ENCODE measurements at places on chromosomes 7 and 10.

DNA sequence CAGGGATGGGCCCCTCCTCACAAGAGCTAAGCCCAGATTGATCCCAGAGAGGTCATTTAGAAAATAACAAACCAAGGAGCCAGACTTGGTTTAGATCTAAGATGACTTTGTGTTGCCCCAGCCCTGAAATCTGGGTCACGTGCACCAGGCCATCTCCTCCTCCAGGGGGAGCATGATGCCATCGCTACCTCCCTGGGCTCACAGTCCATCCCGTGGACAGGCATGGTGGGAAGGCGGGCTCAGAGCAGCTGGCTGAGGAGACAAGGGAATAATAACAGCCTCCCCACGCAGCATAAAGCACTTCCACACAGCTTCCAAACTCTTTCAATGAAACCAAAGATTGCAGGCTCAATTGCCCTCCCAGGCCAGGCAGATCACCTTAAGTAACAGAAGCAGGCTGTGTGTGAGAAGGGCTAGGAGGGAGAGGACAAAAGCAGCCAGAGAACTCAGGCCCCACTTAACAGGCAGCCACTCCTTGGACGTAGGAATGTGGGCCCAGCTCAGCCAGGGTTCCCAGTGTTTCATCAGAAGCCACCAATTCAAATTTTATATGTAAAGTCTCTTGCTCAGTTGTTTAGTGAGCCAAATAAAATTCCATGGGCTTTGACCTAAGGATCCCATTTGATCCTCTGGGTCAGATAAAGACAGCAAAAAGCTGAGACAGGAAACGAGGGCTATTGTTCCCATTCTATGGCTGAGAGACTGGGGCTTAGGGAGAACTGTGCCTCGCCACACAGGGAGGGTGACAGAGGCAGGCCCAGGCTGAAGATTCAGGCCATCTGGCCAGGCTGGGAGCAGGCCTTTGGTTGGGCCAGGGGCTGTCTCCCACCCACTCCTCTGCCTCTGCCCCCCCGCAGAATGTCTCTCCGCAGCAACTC lies 100.2 kb downstream of the COL13A1 start:
- peak; percentile 78 for DNase-seq

- no peak for DNase-seq
These were observed 638 bp upstream of the TRAPPC14 start for GRCh38 chr7:100159099-100159623.

DNA sequence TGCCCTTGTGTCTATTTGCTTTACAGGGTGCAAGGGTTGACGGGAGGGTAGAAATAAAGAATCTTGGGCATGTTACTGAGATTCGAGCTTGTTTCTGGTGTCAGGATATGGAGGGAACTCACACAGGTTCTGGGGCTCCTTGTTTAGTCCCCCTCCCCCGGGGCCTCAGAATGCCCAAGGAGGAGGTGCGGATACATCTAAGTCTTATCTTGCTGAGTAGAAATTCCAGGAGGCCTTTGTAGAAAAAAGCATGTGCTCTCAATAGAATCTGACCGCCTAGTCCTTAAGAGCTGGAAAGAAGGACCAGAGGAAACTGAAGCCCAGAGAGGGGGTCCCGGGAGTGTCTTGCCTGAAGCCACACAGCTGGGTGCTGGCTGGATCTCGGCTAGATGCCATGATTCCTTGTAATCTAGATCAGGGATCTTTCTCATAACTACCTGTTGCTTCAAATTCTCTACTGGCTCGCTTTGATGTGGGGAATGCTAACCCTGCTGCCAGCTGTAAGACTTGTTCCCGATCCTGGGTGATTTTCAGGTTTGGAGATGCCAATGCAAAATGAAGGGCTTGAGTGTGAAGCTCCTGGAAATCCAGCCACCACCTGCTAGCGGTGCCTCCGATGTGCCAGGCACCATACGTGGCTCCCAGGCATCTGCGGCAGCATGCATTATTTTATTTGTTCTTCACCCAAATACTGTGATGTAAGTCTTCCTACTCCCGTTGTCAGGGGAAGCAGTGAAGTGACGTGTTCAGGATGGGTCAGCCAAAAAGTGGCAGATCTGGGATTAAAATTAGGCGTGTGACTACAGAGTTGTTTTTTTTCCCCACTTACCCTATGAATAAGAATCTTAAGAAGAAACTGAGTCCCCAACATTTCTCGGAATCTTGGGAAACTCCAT lies 226.0 kb downstream of the TCF7L2 start:
- DNase-seq, result no peak

DNA sequence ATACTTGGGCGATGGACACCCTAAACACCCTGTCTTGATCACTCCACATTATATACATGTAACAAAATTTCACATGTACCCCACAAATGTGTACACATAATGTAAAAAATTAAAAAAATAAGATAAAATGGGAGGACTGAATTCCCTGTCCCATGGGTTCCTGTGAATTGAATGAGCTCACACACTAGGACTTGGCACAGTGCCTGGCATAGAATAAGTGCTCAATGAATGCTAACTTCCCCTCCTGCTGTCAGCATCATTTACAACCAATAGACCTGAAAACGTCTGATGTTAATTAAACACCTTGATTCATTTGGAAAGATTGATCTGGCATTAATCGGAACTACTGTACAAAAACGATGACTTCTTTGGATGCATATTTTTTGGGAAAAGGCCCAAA lies 117.3 kb upstream of the ZNF438 start:
- DNase-seq, result no peak

- DNase-seq, result no peak
These were observed 27.7 kb downstream of the CUL1 start for GRCh38 chr7:148726385-148726784.

DNA sequence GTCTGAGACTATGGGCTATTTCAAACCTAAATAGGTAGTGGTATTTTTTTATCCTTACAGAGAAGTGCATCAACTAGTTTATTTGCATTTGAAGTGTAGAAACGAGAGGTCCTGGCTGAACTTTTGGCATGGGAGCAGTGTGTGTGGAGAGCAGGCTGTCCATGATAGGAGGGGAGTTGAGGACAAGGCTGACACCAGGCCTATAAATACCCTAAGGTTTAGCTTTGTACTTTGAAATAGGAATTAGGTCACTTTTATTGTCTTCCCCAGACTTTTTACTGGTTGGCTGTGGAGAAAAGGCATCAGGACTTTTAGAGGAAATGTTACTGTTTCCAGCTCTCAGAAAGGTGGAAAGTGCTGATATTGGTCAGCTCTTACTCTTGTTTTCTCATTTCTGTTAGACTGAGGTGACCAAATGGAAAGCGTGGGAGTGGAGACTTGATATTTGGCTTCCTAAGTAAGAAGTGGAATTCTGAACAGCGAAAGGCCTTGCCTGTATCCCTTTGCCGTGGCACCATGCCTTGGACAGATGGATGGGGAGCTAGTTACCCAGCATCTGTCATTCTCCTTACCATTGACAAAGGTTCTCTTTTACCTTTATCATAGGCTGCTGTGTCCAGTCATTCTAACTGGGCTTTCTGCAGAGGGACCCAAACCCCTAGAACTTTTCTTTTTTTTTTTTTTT lies 46.0 kb downstream of the GBF1 start:
- DNase-seq, result no peak

GRCh38 chr7:44162179-44162578 lies 21.0 kb upstream of the MYL7 start:
- no peak for DNase-seq

DNA sequence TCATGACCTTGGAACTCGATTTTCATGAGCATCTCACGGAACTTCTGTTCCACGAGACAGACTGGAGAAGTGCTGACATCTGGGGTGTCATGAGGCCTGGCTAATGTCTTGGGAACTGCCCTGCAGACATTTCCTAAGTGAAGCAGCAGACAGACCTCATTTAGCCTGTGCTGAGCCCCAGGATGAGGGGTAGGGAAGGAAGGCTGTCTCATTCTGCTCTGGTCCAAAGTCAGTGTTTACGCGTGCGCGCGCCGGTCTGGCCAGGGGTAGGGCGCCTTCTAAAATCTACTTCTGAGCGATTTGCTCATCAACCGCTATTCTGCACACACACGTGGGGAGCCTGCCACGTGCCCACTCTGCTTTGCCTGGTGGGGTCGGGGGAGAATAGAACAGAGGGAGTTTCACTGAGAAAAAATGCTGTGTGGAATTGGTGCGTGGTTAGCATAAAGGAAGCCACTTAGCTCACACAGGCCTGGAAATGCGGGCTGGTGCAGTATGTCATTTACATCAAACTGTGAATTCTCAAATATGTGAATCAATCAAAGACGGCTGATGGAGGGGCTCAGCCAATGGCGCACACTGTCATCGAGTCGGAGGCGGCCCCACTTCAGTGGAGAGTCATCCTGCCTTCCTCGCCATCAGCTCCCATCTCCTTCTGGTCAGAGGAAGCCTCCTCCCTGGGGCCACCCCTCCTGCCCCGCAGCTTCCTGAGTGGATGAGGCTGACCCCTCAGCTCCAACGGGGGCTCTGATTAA lies 335.1 kb downstream of the ADARB2 start:
- DNase-seq, result no peak

DNA sequence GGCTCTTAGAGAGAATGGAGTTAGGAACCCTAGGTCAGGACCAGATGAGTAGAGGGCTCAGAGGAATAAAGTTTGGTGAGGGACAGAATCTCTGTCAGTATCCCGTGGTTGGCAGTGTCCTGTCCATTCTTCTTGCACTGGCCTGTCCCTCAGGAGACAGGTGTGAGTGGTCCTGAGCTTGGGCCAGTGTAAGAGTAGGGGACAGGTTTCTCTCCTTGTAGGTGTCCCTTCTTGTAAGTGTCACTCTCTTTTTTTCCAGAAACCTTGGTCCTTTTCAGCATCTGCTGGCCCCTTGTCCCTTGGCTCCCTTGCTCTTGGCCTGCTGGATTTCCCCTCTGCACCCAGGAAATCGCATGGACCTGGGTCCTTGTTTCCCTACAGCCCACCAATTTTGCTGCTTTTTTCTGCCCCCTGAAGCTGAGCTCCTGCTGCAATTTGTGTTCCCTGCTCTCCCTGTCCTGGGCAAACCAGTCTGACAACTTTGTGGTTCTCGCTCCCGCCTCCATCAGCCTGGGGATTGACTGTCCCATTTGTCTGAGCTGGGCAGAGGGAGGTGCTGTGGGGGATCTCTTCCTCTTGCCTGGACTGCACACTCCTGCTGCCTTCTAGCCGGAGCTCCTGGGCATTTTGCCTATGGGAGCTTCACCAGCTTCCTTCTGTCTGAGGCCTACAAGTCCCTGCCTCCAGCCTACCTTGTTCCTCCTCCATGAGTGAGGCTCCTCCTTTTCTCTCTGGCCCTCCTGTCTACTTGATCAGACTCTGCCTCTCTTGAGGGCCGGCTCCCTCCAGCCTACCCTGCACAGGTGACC lies 6.5 kb downstream of the TSPAN14 start:
- peak; percentile 89 for DNase-seq

DNA sequence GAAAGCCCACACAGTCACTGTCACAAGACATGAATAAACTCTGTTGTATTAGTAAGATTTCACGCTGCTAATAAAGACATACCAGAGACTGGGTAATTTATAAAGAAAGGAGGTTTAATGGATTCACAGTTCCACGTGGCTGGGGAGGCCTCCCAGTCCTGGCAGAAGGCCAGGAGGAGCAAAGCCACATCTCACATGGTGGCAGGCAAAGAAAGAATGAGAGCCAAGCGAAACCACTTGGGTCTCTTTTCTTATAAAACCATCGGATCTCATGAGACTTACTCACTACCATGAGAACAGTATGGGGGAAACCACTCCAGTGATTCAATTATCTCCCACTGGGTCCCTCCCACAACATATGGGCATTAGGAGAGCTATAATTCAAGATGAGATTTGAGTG lies 110.2 kb downstream of the ST8SIA6 start:
- no peak for DNase-seq

All from RWPE1 (cell line).